ENCODE measurements at places on chromosomes 6 and 20.

GRCh38 chr6:80636689-80637088 is 530.2 kb downstream of the BCKDHB start:
- DNase-seq: no peak

DNA sequence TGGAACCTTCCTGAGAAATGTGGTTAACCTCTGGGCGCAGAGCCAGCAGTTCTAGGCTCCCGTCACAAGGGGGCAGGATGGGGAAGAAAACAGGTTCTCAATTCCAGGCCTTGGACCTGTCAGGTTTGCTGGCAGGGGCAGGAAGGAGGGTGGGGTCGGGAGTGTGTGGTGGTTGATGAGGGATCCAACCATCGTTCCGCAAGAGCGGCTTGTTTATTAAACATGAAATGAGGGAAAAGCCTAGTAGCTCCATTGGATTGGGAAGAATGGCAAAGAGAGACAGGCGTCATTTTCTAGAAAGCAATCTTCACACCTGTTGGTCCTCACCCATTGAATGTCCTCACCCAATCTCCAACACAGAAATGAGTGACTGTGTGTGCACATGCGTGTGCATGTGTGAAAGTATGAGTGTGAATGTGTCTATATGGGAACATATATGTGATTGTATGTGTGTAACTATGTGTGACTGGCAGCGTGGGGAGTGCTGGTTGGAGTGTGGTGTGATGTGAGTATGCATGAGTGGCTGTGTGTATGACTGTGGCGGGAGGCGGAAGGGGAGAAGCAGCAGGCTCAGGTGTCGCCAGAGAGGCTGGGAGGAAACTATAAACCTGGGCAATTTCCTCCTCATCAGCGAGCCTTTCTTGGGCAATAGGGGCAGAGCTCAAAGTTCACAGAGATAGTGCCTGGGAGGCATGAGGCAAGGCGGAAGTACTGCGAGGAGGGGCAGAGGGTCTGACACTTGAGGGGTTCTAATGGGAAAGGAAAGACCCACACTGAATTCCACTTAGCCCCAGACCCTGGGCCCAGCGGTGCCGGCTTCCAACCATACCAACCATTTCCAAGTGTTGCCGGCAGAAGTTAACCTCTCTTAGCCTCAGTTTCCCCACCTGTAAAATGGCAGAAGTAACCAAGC is 29.6 kb downstream of the SRSF3 start:
- DNase-seq: no peak

DNA sequence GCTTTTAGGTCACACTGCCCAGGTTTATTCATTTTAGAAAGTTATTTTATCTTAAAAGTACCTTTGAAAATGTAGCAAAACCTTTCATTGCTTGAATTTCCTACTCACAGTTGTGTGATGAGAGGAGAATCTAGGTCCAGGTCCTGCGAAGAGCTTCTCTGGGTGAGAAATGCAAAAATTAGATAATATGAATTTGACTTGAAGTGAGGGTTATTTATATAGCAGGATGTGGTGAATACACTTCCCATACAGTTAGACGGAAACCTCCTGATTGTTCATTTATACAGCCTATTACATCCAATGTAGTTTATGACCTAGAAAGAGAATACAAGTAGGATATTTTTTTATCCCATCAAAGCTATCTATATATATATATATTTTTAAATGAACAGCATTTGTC is 30.5 kb downstream of the CDKAL1 start:
- no peak for DNase-seq

DNA sequence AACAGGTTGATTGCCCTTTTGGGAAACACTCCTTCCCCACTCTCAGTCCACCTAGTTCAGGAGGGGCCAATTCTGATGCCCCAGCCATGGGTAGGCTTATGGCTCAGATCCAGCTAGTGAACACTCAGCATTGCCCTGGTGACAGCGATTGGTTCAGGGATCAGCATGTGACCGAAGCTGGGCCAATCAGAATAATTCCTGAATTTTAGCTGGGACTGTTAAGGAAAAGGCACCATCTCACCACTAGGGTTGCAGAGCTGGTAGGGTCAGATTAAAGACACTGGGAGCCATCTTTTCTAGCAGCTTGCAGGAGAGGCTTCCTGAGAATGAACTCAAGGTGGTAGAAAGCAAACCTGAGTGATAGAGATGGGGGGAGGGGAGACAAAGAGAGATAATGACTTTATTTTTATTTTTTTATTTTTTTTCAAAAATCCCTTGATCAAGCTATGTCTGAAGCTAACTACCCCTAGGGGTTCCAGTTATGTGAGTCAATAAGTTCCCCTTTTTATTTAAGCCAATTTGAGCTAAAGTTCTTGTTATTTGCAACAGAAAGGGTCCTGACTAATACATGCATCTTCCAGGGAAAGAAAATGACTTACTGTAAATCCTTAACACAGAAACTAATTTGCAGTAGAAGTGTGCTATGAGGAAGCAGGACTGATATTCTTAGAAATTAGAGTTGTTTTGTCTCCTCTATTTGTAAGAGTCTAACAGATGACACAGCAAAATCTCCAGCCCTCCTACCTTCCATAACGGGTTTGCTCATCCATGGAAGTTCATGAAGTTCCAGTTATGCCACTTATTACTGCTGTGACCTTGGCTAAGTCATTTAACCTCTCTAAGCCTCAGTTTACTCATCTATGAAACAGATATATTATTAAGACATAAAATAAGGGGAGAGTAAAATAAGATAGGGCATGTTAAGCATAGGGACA is 44.7 kb downstream of the EYA2 start:
- DNase-seq: no peak

GRCh38 chr6:33861722-33862121 is 57.9 kb upstream of the MLN start:
- no peak for DNase-seq

GRCh38 chr6:4268171-4268570 is 132.8 kb upstream of the ECI2 start:
- DNase-seq: no peak

DNA sequence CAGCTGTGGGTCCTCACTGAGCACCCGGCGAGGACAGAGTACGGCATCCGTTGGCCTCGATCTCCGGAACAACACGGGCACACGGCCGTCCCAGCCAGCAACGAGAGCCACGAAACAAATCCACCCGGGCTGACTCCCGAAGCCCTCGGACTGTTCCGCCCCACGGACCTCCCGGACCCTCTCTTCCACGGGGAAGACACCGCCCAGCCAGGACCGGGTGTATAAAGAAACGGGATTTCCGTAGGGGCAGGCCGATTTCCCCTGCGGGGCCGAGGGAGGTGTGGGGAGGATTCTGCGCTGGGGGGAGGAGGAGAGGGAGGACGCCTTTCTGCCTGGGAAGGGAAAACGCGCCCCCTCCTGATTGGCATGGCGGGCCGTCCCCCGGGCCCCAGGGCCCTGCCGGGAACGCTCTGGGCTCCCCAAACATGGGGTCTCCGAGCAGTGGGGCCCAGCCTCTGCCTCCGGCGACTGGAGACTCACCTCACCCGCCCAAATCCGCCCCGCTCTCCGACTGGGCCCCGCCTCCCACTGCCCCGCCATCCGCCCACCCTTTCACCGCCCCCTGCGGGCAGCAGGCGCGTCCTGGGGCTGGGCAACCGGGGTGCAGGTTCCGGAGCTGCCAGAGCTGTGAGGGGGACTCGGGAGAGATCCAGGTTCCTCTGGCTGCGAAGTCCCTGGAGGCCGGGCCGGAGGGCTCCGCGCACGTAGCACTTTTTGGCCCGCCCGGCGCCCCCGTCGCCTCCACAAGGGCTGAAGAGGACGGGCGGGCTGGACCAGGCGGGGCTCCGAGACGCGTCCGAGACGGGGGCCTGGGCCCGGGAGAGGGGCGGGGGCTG is 679 bp upstream of the PPDPF start:
- no peak for DNase-seq

DNA sequence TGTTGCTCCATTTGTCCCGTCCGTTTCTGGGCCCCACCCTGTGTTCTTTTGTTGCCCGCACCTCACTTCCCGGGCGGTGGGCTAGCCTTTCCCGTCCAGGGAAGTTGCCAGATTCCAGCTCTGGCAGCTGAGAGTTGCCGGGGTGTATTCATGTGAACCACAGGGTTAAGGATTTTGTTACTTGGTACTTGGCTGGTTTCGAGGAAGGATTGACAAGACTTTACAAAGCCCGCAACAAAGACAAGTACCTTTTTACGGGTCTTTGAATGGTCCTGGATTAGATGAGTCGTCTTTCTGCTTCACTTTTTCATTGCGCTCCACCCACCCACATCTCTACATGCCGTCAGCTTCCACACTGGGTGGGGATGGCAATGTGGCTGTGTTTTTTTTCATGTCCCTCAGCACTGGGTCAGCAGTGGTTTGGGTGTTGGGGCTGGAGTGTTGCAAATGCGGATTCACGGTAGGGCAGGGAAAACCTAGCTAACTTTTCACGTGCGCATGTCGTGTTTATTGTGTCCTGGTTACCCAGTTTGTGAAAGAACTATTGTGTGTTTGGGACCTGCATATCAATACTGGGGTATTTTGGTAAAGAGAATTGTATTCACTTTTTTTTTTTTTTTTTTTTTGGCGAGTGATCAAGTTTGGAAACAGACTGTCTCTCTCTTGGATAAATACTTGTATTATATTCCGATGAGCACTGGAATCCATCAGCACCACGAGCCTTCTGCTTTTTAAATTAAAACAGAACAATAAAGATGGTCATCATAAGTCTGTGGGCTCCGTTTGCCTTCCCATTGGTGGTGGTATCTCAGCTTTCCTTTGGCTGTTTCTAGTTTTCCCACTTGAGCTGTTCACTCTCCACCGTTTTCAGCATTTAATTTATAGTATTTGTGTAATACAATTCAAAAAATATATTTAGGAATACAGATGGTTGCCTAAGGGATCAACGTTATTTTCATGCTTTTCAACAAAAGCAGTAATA is 1.2 kb downstream of the DUSP22 start:
- DNase-seq: no peak
